Esophagus squamous epithelium (tissue), 5 donors: ENCODE measurements at places on chromosomes 5 and 9.

- H3K4me3 ChIP-seq, result no peak overlapping the region
- H3K36me3 ChIP-seq, result no peaks in the 10 kb centered on the region
- no peak overlapping the region for H3K27ac ChIP-seq
- no peaks in the 10 kb centered on the region for H3K27me3 ChIP-seq
- no peaks in the 10 kb centered on the region for H3K4me1 ChIP-seq
These were observed 266.0 kb upstream of the ZNF462 start for GRCh38 chr9:106596984-106597383.

GRCh38 chr5:77847129-77847460 lies 71.0 kb upstream of the TBCA start:
- no peaks in the 10 kb centered on the region for H3K36me3 ChIP-seq
- H3K4me3 ChIP-seq, result no peak overlapping the region
- peaks cover 8% of the 10 kb centered on the region for H3K4me1 ChIP-seq
- no peaks in the 10 kb centered on the region for H3K27me3 ChIP-seq

DNA sequence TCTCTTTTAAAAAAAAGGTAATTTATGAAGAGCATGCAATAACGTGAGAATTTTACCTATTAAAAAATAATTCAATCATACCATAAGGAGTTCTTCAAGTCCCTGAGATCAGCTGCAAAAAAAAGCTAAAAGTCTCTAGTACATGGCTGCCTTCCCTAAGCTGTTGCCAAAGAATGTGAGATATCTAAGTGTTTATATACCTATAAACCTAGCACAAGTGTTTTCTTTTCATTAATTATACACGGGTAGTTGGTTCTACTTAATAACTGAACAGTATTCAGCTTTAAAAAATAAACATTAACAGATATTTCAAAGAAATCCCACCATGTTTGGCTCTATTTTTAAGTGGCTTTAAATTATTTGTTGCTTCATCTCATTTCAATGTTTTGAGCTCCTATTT lies 25.9 kb downstream of the FNBP1 start:
- no peak for DNase-seq
- no peak overlapping the region for H3K4me3 ChIP-seq
- H3K27me3 ChIP-seq, result no peaks in the 10 kb centered on the region

- H3K36me3 ChIP-seq, result no peaks in the 10 kb centered on the region
- no peak overlapping the region for H3K4me3 ChIP-seq
- no peaks in the 10 kb centered on the region for H3K4me1 ChIP-seq
- DNase-seq, result no peak
- H3K27me3 ChIP-seq, result no peaks in the 10 kb centered on the region
These were observed 75.0 kb upstream of the TNC start for GRCh38 chr9:115192835-115193525.

DNA sequence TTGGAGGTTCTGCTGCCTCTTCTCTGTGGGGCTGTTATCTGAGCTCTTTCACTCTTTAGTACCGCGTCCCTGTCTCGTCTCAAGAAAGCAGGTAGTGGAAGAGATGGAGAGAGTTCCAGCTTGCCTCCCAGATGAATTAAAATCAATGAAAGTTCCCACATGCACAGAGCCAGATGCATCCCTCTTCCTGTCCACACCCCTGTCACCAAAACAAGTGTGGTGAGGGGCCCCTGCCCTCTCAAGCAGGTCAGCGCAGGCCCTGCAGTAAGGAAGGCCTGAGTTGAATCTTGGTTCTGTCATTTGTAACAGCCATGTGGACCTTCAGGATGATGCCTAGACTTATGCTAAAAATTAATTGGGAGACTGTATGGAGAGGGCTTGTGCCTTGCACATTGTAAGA lies 26.9 kb downstream of the GALNT10 start:
- no peak overlapping the region for H3K27ac ChIP-seq
- no peaks in the 10 kb centered on the region for H3K4me1 ChIP-seq
- H3K36me3 ChIP-seq, result no peaks in the 10 kb centered on the region
- no peak for DNase-seq
- no peaks in the 10 kb centered on the region for H3K27me3 ChIP-seq

DNA sequence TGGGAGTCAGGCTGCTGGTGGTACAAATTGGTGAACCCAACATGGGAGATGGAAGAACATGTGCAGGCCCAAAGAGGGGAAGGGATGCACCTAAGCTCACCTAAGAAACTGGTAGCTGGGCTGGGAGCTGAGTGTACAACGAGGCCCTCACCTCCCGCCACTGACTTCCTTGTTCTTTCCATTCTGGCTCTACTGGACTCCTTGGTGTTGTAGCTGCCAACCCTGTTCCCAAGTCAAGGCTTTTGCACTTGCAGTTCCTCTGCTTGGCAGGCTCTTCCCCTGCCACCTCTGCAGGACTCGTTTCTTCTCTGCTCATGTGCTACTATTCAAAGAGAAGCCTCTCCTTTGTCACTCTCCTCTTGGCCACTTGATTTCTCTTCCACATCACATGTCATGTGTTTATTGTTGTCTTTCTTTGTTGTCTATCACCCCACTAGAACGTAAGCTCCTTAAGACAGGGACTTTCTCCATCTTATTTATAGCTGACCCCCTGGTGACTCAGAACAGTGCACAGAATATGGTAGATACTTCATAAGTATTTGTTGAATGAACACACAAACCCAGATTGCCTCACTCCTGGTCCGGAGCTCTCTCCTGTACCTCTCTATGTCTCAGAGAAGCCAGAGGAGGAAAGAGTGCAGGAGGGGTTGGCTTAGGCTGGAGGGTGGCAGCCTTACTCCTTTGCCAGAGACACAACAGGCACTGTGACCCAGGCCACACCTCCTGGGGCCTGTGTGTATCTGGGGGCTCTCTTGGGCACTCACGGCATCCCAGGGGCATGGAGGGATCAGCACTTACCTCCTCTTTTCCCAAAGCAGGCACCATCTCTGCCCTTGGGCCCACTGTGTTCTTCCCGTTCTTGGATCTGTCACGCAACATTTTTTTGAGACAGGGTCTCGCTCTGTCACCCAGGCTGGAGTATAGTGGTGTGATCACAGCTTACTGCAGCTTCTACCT lies 5.2 kb upstream of the SPINK4 start:
- no peak for DNase-seq
- no peaks in the 10 kb centered on the region for H3K36me3 ChIP-seq
- peak overlapping the region; percentile 90 for H3K27ac ChIP-seq
- no peak overlapping the region for H3K4me3 ChIP-seq
- H3K4me1 ChIP-seq, result peaks cover 25% of the 10 kb centered on the region

DNA sequence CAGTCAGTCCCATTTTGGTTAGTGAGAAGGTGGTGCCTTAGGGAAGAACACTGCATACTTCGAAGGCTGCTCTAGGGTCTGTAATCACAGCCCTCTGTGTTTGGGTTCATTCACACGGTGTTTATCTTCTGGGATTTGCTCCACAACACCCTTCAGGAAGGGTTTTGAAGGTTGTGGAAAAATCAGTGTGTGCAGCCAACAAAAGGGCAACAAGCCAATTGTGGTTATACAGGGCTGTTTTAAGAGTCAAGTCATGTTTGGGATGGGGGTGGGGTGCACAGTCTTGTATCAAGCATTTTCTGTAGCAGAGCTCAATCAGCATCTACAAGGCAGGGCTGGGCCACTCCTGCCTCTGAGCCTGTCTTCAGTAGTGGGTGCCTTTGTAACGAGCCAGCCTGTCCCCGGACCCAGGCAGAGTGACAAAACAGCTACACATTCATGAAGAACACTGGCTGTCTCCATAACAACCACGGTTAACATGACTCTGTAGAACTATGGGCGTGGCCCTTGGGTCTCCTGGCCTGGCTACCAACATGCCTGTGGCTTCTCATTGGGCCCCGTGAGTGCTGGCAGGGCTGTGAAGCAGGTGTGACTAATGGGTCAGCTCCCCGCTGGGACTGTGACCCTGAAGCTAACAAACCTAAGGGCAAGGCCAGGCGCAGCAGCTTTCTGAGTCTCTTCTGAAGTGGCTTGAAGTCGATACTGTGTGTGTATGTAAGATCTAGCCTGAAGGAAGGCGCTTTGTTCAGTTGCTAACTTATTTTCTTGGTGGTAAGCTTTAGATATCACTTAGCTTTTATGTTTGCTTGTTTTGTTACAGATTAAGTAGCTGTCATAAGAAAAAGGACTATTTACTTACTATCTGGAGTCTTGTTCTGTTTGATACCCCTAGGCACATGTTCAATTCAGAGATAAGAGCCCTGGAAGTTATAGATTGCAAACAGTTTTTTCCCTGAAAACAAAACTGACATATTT lies 27.9 kb upstream of the GOLM1 start:
- no peaks in the 10 kb centered on the region for H3K36me3 ChIP-seq
- H3K27ac ChIP-seq, result no peak overlapping the region
- H3K4me1 ChIP-seq, result peaks cover 12% of the 10 kb centered on the region
- no peak overlapping the region for H3K4me3 ChIP-seq
- no peak for DNase-seq

GRCh38 chr5:156331181-156331580 lies 4.2 kb downstream of the SGCD start:
- DNase-seq, result no peak
- H3K36me3 ChIP-seq, result no peaks in the 10 kb centered on the region
- H3K4me3 ChIP-seq, result no peak overlapping the region
- H3K4me1 ChIP-seq, result no peaks in the 10 kb centered on the region

DNA sequence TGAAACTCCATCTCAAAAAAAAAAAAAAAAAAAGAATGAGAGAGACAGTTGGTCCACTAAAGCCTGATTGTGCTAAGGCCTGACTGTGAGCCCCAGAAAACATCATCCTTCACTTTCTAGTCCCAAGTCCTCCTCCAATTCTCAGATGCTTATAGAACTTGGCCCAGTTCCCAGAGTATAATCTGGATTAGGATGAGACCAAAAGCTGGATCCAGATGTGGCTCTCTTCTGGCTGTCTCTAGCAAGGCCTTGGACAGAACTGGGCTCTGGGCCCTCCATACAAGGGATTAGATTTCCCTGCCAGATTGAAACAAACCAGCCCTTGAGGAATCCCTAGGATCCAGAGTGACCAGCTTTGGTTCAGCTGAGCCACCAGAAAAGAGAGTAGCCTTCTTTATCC lies 98.4 kb upstream of the ZNF366 start:
- H3K27ac ChIP-seq, result no peak overlapping the region
- H3K36me3 ChIP-seq, result no peaks in the 10 kb centered on the region
- DNase-seq, result no peak
- no peaks in the 10 kb centered on the region for H3K27me3 ChIP-seq
- no peak overlapping the region for H3K4me3 ChIP-seq

- H3K4me3 ChIP-seq, result no peak overlapping the region
- no peaks in the 10 kb centered on the region for H3K27me3 ChIP-seq
- no peak for DNase-seq
- H3K36me3 ChIP-seq, result no peaks in the 10 kb centered on the region
These were observed 25.9 kb upstream of the ZFAND5 start for GRCh38 chr9:72390907-72391306.

GRCh38 chr9:137389428-137389746 lies 33.6 kb downstream of the EXD3 start:
- no peak overlapping the region for H3K4me3 ChIP-seq
- H3K4me1 ChIP-seq, result peaks cover 6% of the 10 kb centered on the region
- H3K27ac ChIP-seq, result no peak overlapping the region
- peaks cover 35% of the 10 kb centered on the region for H3K36me3 ChIP-seq
- no peaks in the 10 kb centered on the region for H3K27me3 ChIP-seq
- DNase-seq, result no peak

DNA sequence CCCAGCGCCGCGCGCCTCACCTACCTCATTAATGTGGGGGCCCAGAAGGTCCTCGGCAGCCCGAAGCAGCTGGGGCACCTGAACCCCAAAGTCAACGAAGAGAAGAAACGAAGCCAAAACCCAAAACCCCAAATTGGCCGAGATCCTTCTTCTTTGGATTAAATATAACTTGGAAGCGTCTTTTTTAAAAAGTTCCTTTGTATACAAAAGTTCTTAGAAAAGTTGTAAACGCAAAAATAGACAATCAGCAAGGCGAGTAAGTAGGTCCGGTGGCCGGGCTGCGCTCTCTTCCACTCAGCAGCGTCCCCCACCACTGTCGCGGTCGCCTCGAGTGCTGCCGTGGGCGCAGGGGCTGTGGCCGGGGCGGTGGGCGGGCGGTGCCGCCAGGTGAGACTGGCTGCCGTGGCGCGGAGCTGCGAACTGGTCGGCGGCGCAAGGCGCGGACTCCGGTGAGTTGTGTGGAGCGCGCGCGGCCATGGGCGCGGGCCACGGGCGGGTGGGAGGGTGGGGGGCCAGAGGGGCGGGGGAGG lies 360 bp downstream of the KLF4 start:
- peak overlapping the region; percentile 90 for H3K4me3 ChIP-seq
- peaks cover 68% of the 10 kb centered on the region for H3K4me1 ChIP-seq
- no peaks in the 10 kb centered on the region for H3K36me3 ChIP-seq
- no peaks in the 10 kb centered on the region for H3K27me3 ChIP-seq
- H3K27ac ChIP-seq, result peak overlapping the region; percentile 98

DNA sequence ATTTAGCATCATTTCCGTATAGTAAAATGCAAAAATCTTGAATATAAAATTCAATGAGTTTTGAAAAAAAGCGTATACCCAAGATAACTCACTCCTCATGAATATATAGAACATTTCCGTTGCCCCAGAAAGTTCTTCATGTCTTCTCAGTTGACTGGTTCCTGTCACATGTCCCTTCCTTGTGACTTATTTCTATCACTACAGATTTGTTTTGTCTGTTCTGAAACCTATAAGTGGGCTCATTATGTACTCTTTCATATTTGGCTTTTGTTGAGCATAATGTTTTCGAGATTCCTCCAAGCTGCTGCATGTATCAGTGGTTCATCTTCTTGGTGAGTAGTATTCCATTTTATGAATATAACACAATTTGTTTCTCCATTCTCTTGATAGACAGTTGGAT lies 11.0 kb upstream of the HACD4 start:
- H3K27ac ChIP-seq, result no peak overlapping the region
- no peak overlapping the region for H3K4me3 ChIP-seq
- no peak for DNase-seq

GRCh38 chr9:137064027-137064879 lies 6.1 kb downstream of the SAPCD2 start:
- no peak for DNase-seq
- peaks cover 11% of the 10 kb centered on the region for H3K4me1 ChIP-seq
- no peaks in the 10 kb centered on the region for H3K27me3 ChIP-seq
- no peaks in the 10 kb centered on the region for H3K36me3 ChIP-seq
- H3K4me3 ChIP-seq, result no peak overlapping the region
- no peak overlapping the region for H3K27ac ChIP-seq

DNA sequence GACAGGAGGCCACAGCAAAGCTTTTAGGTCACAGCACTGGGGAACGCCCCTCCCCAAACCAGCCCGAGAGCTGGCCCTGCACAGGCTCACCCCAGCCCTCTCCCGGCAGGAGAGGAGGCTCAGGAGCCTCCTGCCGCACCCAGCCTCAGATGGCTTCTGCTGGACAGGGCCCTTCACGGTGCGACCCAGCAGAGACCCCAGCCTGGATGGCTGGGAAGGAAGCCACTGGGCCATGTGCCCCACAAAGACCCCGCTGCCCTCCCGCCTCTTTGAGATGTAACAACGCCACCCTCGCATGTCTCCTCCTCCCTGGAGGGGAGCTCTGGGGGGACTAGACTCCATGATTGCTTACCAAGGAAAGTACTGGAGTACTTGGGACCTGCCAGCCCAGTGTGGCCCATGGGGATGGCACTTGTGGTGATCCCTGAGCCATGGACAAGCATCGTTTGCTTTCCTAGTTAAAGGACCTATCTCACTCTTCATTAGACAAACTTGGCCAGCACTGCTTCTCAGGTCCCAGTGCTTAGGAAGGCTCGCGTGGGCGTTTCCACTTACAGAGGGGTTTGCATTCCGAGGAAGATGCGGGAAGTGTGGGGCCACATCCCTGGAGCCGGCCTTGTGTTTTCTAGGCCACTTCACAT lies 9.0 kb downstream of the MYMK start:
- H3K27me3 ChIP-seq, result no peaks in the 10 kb centered on the region
- no peak overlapping the region for H3K27ac ChIP-seq
- H3K36me3 ChIP-seq, result no peaks in the 10 kb centered on the region
- DNase-seq, result no peak
- peaks cover 33% of the 10 kb centered on the region for H3K4me1 ChIP-seq
